ENCODE measurements at places on chromosomes 5 and 9. TPM values are rescaled to one million over a fixed set of nuclear protein-coding genes. Genes with fewer than 3 reads are reported as not detected.

S1PR3 gene
- total RNA-seq, result not detected

FBP2 gene
- total RNA-seq, result not detected

CTXN3 gene
- not detected for total RNA-seq

MEIKIN gene
- total RNA-seq, result not detected

DDX41 gene
- total RNA-seq, result 162 TPM

SPATA31D4 gene
- not detected for total RNA-seq

NUP214 gene
- 121 TPM for total RNA-seq

PCDHB7 gene
- total RNA-seq, result not detected

ATG12 gene
- 63.9 TPM for total RNA-seq

PCDHB14 gene
- not detected for total RNA-seq
